ENCODE measurements at places on chromosomes 1 and 21.

DNA sequence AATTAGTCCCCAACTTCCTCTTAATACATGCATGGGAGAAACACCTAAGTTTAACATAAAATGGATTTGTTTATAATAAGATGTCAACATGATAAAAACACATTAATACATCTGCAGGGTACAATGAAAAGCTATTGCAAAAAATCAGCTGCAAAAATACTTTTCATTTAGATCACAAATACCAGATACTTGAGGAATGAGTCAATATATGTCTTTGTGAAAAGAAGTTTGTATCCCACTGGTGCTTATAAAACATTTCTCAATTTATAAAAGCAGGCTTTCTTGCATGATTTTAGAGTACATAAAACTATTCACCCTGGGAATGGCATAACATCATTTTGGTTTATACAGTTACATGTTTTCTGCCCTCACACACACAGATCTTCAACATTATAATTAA, 18.6 kb upstream of the PRKAA2 start:
- no peak for DNase-seq

DNA sequence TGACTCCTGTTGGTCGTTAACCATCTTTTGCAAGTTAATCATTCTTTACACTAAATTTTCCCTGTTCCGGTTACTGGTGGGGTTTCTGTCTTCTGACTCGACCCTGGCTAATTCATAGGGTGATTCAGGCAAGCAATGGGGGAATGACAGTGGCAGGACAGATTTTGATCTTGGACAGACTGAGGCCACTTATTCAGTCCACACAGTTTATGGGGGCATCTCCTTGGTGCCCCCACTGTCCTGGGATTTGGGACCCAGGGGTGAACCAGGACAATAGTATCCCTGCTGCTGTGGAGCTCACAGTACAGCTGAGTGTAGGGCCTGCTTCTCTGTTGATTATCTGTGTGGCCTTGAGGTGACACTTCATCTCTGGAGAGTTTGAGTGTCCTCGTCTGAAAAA, 540.4 kb downstream of the MATN1 start:
- DNase-seq: no peak

DNA sequence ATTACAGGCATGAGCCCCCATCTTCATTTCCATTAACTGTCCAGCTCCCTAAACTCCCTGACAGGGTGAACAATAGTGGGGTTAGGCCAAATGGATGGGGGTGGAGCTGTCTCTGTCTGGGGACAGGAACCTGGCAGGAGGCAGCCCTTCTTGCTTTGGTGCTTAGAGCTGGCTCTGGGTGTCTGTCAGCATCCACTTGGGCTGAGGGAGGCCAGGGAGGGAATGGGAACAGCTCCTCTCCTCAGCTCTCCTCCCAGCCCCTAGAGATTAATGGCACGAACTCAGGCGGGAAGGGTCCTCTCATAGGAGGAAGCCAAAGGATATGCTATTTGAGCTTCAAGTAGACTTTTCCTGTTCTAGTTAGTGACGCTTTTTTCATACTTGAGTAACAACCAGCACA, 11.1 kb upstream of the ETV3L start:
- DNase-seq: no peak

- DNase-seq: no peak
Measured at GRCh38 chr1:242197907-242198820, 199.3 kb upstream of the MAP1LC3C start.

GRCh38 chr1:205504311-205505075, at the start of gene CDK18:
TSS of gene CDK18 (plus strand) at chr1:205504669. CDS start at chr1:205523168, 18,499 bp downstream.
- peak; percentile 86 for DNase-seq

GRCh38 chr21:18007121-18007520, 188.0 kb upstream of the C21orf91 start:
- DNase-seq: peak; percentile 69

DNA sequence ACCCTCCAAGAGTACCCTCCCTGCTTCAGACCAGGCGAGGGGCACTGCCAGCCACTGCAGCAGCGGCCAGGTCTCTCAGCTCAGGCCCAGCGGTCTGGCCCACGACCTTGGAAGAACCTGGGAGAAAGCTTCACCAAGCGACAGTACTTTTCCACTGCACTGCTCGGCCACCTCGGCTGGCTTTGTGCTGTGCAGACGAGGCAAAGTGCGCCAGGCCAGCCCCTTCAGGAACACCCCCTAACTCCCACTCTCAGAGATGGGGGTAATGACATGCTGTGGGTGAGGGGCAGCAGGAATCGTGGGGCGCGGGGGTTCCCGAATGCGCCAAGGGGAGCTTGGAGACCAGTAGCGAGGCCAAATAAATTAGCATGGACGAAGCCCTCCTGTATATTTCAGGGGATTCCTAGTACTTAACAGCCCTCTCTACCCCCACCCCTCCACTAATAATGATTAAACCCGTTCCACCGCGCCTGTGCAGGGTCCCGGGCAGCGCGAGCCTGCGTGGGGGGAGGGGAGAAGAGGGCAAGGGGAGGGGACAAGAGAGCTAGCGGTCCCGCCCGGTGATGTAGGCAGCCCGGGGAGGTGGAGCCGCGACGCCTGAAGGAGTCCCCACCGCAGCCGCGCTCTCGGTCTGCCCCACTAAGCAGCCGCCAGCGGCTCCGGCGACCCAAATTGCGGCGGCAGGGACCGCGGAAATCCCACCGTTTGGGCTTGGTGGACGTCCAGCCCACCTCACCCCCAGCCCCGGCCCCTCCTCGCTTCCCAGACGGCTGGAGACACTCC, at the start of gene FAM43B:
Gene FAM43B, plus strand, starts transcription at position 629 of the 783 bp plus-strand sequence. CDS start 401 bp downstream, outside the sequence.
- no peak for DNase-seq

- no peak for DNase-seq
Measured at GRCh38 chr1:180204231-180204630, 25.8 kb upstream of the LHX4 start.

- DNase-seq: no peak
Measured at GRCh38 chr1:209080170-209080781, 503.2 kb upstream of the CAMK1G start.

GRCh38 chr1:59999746-60000145, 73.2 kb upstream of the CYP2J2 start:
- DNase-seq: no peak

DNA sequence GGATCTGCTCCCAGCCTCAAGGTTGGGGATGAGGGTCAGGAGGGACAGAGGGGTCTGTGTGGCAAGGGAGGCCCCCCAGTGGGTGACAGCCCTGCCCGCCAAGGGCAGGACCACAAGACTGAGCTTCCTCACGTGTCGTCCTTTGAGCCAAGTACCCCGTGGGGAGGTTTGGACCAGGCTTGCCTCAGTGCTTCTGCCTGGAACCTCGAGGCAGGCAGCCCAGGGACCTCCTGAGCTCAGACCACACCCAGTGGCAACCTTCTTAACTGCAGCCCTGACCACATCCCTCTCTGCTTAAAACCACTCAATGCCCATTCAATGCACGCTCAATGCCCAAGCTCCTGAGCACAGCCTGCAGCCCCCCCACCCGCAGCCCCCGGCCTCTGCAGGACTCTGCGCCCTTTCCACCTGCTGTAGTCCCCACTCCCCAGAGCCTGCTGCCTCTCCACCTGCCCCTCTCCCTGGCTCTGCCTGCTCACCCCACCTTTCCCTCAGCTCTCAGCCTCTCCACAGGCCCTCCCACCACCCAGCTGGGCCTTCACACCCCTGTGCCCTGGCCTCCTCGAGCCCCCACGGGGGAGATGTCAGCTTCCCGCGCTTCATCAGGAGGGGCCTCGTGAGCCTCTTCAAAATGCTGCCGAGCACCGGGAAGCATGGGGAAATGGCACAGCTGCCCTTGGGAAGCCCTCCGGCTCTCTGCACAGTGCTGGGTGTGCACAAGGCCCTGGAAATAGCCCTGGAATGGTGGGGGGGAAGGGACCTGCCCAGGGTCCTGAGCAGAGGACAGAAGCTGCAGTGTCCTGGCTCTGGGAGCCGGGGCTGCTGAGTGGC, 129.3 kb upstream of the VAMP3 start:
- peak; percentile 43 for DNase-seq

- no peak for DNase-seq
Measured at GRCh38 chr1:117646007-117646811, 40.4 kb downstream of the TENT5C start.

DNA sequence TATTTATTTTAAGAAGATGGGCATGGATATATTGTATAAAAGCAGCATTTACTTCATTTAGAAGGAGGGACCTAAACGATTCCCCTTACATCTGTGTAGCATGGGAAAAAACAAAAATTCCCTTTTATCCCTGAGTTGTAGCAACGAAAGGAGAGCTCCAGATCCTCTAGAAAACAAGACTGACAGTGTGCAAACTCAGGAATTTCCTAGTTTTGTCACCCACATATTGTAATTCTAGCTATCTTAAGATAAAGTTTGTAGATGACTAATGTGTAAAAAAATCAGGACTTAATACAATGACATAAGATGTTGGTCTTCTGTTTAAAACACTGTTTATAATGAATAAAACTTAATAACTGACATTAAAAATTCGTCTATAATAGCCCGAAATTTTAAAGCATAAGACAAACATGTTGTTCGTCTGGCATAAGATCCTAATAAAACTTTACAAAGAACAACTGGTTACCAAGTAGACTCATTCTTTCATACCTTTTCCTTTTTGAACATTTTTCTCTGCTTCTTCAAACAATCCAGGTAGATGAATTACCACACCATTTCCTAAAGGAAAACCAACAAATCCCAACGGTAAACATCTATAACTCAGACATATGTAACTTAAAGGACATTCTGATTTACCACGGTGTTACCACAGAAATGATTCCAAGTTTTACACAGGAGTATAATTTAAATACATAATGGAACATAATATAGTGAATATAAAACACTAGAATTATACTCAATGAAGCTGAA, 15.2 kb downstream of the ADSS2 start:
- no peak for DNase-seq

- DNase-seq: no peak
Measured at GRCh38 chr21:45918835-45919447, 62.6 kb upstream of the COL6A1 start.

- DNase-seq: peak; percentile 40
Measured at GRCh38 chr1:7263021-7263960, 478.0 kb downstream of the CAMTA1 start.

DNA sequence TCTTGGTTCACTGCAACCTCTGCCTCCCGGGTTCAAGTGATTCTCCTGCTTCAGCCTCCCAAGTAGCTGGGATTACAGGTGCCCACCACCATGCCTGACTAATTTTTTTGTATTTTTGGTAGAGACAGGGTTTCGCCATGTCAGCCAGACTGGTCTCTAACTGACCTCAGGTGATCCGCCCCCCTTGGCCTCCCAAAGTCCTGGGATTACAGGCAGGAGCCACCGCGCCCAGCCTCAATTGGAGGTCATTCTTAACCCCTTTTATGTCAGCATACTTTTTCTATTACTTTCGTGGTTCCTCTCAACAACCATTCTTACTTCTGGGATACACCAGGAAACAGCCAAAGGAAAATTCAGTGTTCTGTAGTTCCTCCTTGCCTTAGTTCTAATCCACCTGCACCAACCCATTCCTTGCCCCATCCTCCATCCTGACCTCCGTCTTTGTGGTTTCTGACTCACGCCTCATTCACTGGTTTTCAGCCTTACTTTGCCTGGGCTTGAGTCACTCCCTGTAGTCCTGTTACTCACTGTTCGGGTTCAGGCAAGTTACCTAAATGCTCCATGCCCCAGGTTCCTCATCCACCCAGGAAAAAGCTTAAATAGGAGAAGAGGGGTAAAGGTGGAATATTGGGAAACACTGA, 12.9 kb upstream of the BCL10 start:
- no peak for DNase-seq

DNA sequence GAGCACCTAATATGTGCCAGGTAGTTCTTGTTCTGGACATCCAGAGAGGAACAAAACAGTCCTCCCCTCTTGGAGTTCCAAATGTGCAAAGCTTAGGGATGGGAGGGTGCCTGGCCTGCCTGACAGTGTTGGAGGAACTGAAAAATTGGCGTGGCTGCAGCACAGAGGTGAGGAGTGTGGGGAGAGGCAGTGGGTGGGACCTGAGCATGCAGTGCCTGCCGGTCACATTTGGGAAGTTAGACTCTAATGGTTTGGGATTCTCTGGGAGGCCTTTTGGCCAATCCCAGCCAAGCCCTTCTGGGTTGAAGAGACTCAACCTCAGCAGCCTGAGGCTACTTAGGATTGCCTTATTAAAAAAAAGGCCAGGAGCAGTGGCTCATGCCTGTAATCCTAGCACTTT, 2.3 kb upstream of the TCEA3 start:
- DNase-seq: no peak

DNA sequence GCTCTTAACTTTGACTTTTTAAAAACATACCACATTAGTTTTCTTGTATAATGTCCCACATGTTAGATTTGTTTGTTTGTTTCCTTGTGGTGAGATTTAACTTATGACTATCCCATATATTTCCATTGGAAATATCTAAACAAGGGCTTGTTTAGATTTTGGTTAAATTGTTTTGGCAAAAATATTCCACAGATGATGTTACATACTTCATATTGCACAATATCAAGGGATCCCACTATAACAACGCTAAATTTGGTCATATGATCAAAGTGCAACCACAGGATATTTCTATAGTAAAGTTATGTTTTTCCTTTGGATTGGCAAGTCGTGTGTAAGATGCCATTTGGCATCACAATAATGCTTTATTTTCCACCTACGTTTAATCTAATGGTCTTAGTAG, 396.7 kb downstream of the TGFB2 start:
- DNase-seq: no peak

DNA sequence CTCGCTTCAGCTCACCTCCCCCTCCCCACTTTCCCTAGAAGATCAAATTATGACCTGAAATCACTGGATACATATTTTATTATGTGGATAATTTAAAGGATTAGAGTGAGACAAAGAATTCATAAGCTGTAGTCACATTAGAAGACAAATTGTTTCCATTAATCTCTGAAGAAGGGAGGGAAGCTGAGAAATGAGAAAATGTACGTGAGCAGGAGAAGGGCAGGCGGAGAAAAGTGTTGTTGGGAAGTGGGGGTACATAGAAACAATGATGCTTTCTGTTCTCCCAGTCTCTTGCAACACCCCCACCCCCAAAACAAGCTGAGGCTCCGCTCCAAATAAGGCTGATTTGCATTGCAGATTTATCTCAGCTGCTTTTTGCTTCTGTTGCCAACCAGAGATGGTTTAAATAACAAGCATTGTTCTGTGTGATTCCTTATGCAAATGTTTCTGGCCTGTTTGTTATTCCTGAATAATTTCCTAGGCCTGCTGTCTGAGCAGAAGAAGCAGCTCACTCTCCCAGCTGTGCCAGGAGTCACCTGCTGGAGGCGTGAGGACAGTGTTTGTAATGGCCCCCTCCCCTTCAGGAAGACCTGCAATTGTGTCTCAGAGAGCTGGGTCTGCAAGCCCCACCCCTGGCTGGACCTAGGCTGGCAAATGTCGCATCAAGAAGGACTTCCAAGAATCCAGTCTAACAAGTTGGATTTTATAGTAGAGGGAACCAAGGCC, 121.8 kb upstream of the TNR start:
- DNase-seq: no peak

GRCh38 chr1:170166518-170167180, 20.9 kb downstream of the NTMT2 start:
- no peak for DNase-seq

DNA sequence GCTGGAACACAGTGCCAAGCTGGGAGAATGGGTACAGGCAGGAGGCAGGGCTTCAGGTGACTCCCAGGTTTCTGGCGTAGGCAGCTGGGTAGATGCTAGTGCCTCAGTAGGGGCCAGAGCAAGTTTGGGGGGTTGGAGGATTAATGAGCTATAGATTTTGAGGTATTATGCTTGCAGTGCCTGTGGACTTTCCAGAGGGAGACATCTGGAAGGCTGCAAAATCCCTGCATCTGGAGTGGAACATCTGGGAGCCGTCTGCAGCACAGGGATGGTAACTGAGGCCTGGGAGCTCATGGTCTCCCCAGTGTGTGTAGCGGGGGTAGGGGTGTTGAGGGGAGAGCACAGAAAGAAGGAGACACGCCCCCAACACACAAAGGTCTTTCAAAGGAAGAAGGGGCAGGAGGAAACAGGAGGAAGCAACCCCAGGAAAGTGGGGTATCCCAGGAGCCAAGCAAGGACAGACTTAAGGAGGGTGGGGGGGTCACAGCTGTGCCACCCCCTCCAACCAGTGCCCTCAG, 2.2 kb upstream of the PDZK1IP1 start:
- DNase-seq: no peak

Measured in NCI-H1092 treated with DMSO at 0.1 percent for 48 hours (cell line).